RWPE2 (cell line): ENCODE measurements at places on chromosomes 4 and X.

DNA sequence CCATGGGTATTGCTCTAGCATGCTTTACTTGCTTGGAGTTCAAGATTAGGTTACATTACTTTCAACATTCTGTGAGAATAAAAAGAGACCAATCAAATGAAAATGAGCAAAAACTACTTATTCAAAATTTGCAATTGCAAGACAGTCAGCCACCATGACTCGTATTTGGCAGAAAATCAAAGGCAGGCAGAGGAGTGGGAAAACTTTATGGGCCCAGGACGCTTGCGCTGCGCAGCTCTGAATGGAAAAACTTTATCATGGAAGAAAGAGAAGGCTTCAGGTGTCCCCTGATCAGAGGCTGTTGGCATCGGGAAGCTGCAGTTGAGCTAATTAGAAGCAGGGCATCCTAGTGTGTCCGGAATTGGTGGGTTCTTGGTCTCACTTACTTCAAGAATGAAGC, 250.6 kb downstream of the USP46 start:
- DNase-seq: no peak

DNA sequence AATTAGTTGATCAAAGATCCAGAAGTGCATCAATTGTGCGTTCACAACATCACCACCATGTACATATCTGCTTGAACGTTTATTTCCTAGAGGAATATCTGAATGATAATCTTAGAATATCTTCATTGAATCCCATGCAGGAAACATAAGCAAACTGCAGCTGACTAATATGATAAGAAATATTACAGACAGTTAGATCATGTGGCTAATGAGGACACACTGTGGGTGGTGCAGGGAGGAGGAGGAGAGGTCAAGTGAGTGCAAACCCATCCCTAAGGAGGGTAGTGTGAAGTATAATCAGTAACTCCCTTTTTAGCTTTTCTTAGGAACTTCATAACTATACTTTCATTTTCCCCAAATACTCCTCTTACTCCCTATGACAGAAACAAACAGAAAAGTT, 58.3 kb upstream of the HPGD start:
- DNase-seq: no peak

GRCh38 chr4:78654807-78655206, 103.2 kb downstream of the ANXA3 start:
- DNase-seq: no peak

DNA sequence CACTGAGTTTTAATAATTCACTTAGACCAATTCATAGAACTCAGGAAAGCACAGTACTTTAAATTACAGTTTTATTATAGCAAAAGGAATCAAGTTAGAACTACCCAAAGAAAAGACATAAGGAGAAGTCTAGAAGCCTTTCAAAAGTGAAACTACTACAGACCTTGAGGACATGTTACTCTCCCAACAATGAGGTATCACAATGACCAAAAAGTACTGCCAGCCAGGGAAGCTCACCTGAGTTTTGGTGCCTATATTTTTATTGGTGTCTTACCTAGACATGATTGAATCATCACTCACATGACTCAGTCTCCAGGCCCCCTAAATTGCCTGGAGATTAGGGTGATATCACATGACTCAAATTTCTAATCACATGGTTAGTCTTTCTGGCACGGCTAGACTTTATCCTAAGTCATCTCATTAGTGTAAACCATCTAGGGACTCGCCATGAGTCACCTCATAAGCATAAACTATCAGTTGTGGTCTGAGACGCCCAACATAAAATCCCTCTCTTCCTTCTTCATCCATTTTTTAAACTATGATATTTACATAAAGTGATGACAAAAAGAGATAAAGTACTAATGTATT, 372.3 kb downstream of the TMA16 start:
- no peak for DNase-seq

GRCh38 chr4:86523333-86523732, 70.8 kb upstream of the PTPN13 start:
- no peak for DNase-seq

DNA sequence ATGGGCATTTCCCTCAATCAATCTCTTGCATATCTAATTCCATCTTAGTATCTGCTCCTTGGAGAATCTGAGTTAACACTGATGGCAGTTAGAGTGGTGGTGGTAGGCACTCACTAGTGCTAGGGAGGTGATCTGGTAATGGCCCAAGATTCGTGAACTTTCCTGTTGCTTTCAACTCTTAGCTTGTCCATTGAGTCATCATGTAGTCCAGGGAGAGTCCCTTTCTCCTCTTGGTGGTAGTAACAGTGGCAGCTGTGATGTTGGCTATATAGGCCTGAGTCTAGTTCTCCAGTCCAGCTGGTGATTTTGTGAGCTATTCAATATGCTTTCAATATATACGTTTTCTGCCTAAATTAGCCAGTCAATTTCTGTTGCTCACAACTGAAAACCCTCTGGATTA, 7.0 kb upstream of the XKRX start:
- DNase-seq: no peak

GRCh38 chrX:48736303-48736702, 25.2 kb upstream of the GLOD5 start:
- no peak for DNase-seq

DNA sequence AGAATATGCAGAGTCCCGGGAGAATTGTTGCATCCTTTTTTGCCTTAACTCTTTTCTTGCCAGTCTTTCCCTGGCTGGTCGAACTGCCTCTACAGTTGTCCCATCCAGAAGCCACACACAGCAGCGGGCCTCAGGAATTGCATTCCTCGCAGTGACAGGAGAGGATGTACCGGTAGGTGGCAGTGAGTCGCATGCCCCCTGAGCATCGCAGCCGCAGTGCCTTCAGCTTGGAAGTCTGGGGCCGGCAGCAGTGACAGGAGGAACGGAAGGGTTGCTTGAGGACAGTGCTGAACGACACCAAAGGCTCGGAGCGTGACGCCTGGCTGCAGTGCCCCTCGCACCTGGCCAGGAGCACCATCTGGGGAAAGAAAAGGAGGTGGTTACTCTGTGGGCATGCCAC, 23.5 kb downstream of the NDP start:
- DNase-seq: no peak

DNA sequence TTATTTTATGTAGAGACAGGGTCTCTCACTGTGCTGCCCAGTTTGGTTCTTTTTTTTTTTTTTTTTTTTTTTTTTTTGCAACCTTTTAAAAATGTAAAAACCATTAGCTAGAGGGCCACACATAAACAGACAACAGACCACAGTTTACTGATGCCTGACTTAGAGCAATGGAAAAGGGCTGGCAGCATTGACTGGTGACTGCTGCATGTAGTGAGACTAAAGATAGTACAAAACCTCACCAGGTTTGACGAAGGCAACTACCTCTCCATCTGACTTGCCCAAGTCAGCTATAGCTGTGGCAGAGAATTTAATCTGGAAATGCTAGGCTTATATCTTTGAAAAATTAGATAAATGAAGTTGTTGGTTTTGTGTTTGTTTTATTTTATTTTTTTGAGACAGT, 102.9 kb downstream of the RBM47 start:
- no peak for DNase-seq

- no peak for DNase-seq
Observed at GRCh38 chr4:106803083-106803482, 233.0 kb downstream of the DKK2 start.

DNA sequence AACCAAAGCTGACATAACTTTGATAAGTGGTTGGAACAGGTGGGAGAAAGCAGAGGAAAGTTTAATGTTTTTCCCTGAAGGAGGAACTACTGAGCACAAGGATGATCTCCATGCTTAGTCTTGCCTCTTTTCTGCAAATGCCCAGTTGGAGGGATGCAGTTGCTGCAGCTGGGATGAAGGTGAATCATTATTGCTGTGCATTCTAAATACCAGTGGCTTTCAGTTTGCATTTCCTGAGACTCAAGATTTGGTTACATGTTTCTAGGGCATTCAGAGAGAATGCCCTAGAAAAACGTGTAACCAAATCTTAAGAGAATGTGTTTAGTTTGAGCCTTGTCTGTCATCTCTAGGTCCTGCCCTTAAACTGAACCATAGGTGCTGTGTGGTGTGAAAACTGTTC, 42.2 kb downstream of the METTL14 start:
- DNase-seq: no peak

DNA sequence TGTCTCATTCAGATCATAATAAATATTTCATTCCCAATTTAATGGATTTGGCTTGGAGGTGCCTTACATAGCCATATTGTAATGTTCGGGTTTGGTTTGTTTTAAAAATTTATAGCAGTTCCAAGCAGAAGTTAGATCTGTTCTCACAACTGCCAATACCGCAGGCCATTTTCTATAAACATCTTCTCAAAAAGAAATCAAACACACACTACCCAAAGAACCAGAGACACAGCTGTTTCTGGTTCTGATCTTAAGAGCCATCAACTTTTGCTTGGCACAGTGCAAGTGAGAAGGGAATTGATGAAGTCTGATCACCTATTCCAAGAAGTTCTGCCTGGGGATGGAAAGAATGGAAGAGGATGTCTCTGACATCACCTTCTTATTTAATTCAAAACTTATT, 22.9 kb downstream of the MID1IP1 start:
- DNase-seq: no peak

DNA sequence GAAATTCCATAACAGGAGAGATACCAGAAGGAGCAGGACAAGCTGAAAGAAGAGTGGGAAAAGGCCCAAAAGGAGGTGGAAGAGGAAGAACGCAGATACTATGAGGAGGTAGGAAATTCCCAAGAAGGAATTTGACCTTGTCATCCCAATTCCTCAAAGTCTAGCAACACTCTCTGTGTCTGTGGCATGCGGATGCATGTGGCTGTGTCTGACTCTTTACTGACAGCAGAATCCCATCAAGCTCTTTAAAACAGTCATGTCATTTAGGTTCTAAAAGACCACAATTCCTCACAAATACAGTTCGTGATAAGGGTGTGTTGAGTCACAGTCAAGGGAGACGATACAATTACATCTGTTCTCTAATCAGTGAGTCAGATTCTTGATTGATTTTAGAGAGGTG, 68.5 kb downstream of the PHOX2B start:
- DNase-seq: no peak

GRCh38 chr4:153780876-153781275, 8.0 kb downstream of the SFRP2 start:
- DNase-seq: no peak

DNA sequence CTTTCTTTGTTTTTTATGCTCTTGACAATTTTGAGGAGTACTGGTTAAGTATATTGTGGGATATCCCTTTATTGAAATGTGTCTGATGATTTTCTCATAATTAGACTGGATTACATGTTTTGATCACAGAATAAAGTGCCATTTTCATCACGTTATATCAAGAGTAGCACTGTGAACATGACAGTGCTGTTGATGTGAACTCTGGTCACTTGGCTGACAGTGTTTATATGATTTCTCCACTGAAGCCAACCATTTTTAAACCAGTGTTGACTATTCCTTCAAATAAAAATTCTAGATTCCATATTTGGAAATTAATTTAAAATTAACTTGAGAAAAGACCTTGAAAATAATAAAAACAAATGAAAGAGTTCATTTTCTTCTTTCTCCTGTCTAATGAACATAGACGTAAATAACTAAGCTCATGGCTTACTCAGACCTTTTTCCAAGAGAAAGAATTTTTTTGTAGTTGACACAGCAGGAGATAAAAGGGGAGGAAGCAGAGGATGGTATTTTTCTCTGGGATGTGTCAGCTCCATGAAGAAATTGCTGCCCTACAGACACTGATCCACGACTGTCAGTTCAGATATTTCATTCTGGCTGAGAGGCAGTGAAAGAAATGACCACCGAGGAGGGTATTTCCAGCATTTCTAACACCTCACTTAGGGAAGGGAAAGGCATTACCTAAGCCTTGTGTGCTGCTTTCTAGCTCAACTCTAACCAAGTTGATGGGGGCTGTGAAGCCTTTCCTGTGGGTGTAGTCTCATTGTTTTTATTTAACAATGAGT, 150.9 kb upstream of the ANK2 start:
- DNase-seq: no peak

- DNase-seq: no peak
Observed at GRCh38 chr4:75745721-75746199, 21.4 kb downstream of the USO1 start.

GRCh38 chr4:41329361-41329760, 72.6 kb downstream of the UCHL1 start:
- no peak for DNase-seq

DNA sequence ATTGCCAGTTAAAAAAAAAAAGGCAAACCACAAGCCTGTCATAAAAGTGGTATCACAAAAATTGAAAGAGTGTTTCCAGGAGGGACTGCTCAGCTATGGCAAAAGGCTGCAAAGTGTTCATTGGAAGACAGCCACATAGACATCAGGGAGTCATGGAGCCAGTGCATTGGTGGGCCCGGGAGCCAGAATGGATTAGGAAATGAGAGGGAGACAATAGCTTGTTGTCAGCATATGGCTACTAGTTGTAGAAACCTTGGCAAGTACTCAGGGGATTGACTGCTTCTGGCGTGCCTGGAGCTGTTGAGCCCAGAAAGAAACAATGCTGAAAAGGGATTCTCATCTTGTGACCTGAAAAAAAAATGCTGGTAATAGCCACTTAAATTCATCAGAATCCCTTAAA, 5.0 kb downstream of the GAR1 start:
- DNase-seq: no peak

DNA sequence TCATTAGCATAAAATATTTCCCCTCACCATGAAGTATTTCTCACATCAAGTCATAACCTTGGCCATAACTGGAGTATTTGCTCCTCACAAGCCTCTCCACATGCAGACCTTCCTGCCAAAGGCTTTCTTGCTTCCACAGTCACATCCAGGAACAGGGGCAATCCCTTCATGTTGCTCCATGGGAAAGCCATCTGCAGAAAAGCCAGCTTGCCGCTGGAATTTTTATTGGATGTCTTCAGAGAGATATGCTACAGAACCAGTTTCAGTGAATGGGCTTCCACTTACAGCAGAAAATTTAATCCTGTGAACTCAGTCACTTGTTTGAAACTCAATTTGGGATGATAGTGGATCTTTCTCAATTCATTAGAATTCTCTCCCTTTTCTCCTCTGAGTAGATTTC, 3.2 kb upstream of the CDKN2AIP start:
- no peak for DNase-seq

GRCh38 chr4:10200869-10201268, 84.3 kb upstream of the WDR1 start:
- no peak for DNase-seq

- DNase-seq: no peak
Observed at GRCh38 chrX:39827951-39828350, 269.8 kb downstream of the BCOR start.

- DNase-seq: no peak
Observed at GRCh38 chr4:105715692-105716278, 7.2 kb downstream of the GSTCD start.

GRCh38 chr4:3296651-3297050, 3.8 kb downstream of the RGS12 start:
- DNase-seq: no peak

- DNase-seq: no peak
Observed at GRCh38 chrX:116862340-116862739, 399.6 kb upstream of the CT83 start.
